ENCODE measurements at places on chromosomes 13 and 19.

GRCh38 chr13:79805317-79805716 lies 324.4 kb downstream of the NDFIP2 start:
- DNase-seq: no peak

- no peak for DNase-seq
These were observed 87.4 kb upstream of the UBL3 start for GRCh38 chr13:29937841-29938240.

- no peak for DNase-seq
These were observed 36.1 kb downstream of the ACTN4 start for GRCh38 chr19:38683393-38684077.

- DNase-seq: peak; percentile 23
These were observed 141.2 kb upstream of the KLHL1 start for GRCh38 chr13:70249332-70250064.

GRCh38 chr13:79386125-79386826 lies 19.8 kb downstream of the RBM26 start:
- DNase-seq: no peak

DNA sequence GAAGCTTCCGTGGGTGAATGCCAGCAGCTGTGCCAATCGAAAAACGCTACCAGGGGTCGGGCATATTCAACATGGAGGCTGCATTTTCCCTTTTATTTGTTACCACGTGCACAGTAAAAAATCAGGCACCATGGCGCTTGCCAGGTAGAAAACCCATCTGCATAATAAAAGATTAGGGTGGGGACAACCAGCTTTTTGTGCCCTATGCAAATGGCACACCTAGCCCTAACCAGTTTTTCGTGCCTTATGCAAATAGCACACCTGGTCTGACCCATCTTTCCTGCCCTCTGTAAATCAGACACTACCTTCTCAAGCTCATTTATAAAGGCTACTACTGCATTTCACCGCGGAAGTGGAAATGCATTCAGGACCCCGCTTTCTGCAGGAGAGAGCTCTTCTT lies 62.1 kb upstream of the FREM2 start:
- DNase-seq: peak; percentile 86

- DNase-seq: no peak
These were observed 351.2 kb upstream of the ARGLU1 start for GRCh38 chr13:106919133-106919532.

GRCh38 chr19:8334458-8335342 lies 8.4 kb downstream of the KANK3 start:
- peak; percentile 17 for DNase-seq

- DNase-seq: no peak
These were observed 14.0 kb downstream of the MOB3A start for GRCh38 chr19:2081873-2082810.

DNA sequence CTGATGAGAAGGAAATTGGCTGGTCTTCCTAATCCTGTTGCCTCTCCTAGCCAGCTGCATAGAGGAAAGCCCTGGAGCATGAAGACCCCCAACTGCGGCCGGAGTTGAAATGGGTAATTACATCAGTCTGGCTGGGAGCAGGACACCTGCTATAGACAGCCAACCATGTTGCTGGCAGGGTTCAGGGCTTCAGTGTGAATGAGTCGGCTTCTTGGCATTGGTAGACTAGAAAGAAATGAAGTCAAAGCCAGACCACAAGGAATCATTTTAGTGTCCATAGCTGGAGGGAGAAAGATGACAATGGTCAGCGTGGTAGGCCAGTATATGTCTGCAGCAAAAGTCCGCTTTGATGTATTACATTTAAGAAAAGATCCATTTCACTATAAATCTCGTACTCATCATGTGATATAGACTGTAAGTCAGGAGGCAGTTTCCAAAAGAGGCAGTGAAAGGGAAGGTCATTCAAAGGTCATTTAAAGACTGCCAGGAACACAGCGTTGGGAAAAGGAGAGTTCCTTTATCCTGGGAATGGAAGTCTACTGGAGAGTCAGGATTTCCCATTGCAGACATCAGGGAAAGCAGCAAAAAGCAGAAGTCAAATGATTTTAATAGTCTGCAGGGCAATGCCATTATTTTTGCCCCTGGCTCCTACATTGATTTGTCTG lies 262.7 kb downstream of the DNAJC15 start:
- DNase-seq: no peak

DNA sequence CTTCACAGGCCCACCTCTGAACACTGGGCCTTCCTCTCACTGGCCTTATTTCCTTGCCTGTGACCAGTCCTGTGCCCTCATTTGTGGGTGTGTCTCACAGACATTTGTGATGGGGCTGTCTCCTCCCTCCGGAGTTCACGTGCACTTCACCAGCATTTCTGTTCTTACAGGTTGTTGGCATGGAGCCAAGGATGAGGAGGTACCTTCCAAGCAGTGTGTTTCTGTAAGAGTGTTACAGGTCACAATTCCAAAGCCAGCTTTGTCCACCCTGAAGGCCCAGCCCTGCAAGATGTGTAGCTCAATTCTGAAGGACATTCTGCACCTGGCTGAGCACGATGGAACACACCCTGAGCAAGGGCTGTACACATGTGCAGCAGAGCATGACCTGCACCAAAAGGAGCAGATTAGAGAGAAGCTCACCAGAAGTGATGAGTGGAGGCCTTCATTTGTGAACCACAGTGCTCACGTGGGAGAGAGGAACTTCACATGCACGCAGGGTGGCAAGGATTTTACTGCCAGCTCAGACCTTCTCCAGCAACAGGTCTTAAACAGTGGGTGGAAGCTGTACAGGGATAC lies 8.1 kb downstream of the ZNF749 start:
- no peak for DNase-seq

GRCh38 chr13:78593652-78594455 lies 9.5 kb downstream of the POU4F1 start:
- DNase-seq: peak; percentile 61

GRCh38 chr13:94308832-94309231 lies 170.7 kb downstream of the DCT start:
- DNase-seq: no peak

- DNase-seq: peak; percentile 92
These were observed 20.0 kb upstream of the ZDHHC20 start for GRCh38 chr13:21478881-21479808.

DNA sequence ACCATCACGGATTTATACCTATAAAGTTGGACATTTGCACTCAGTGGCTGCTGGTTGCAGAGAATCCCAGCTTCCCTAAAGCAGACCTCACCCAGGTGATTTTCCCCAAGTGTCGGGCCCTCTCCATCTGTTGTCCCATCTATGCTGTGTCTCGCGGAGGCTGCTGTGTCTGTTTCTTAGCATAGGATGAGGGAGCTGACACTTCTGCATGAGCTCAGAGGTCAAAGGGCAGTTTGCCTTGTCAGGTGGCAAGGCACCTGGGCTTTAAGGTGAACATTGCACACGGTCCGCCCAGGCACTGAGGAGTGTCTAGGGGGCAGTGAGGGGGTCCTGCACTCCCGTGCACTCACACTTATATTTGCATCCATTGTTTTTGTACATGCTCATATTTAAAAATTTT lies 151.6 kb downstream of the ZIC5 start:
- DNase-seq: no peak

DNA sequence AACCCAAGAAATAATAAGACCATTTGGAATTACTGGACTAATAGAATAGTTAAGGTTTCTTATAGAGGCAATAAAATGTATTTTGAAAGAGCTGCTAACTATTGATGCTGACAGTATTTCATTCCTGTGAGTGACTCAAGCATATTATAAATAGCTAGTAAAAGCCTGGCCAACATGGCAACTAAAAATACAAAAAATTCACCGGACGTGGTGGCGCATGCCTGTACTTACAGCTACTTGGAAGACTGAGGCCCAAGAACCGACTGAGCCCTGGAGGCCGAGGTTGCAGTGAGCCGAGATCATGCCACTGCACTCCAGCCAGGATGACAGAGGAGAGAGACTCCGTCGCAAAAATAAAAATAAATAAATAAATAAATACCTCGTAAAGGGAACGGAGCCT lies 5.4 kb upstream of the ICAM3 start:
- DNase-seq: no peak

DNA sequence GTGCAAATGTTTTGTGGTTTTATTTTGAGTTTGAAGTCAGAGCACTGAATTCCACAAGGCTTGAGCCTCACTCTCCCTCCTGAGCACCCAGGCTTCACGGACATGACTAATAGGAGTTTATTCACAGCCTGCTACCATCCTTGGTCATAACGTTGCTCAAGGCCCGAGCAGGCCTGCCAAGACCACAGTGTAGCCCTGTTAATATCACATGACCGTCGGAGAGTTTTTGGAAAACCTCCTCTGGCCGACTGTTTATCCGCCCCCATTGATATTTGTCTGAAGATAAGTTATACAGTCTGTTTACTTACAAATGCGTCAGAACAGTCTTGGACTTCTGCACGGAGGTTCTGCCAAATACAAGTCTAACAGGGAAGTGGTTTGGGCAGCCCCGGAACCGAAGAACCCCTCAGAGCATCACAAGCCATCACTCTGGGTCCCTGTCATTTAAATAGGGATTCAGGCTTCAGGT lies 89.9 kb downstream of the COL4A2 start:
- no peak for DNase-seq

DNA sequence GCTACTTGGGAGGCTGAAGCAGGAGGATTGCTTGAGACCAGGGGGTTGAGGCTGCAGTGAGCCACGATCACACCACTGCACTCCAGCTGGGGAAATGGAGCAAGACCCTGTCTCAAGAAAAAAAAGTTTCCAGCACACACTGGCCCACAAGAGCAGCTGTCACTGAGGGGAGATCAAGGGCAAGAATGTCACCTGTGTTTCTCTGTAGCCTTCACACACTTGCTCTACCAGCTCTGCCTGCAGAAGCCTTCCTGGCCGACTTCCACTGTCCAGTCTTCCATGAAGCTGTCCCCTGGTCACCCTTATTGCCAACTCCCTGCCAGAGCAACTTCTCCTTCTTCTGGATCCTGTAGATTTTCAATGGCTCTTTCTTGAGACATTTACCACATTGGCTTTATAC lies 158.0 kb downstream of the KCTD15 start:
- no peak for DNase-seq

DNA sequence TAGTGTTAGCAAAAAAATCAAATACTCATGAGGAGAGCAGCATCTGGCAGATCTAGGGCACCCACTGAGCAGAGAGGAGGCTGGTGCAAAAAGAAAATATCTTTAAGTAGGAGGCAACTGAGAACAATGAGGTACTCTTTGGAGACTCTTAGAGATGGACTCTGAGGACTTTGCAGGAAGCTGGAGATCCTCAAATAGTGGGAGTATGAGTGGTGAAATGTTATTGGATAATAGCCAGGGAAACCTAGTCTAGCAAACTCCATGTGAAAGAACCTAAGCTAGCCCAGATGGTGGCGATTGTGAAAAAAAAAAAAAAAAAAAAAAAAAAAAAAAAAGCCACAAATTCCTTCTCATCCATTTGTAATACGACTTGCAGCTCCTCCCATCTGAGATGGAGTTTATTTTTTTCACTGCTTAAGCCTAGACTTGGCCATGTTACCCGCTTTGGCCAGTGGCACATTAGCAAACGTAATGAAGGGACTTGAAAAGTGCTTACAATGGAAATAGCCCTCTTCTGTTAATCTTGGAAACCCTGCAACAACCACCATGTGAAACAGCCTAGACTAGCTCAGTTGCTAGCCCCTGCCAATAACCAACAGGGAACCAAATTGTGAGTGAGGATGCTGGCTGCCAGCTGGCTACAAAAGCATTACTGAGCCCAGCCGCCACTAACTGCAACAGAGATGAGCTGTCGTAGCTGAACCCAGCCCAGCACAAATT lies 476.2 kb downstream of the KLF12 start:
- DNase-seq: no peak

- no peak for DNase-seq
These were observed 46.1 kb upstream of the TUBGCP3 start for GRCh38 chr13:112634102-112634501.

- no peak for DNase-seq
These were observed 182.8 kb downstream of the MAB21L1 start for GRCh38 chr13:35293579-35294226.

DNA sequence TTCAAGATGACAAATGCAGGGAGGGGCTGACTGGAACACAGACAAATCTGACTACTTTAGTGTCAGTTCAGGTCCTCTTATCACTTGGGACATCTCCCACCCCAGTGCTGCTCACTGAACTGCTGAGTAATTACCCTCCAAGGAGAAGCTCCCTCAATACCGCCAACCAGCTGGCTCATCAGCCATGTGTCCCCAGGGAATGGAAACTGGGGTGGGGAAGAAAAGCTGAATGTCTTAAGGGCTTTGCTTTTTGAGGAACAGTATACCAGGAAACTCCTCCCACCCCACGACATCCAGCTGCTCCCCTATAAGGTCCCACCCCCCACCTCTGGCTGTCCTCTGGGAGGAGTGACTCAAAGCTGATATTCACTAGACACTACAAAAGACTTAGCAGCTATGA lies 2.0 kb downstream of the ZNF823 start:
- no peak for DNase-seq

DNA sequence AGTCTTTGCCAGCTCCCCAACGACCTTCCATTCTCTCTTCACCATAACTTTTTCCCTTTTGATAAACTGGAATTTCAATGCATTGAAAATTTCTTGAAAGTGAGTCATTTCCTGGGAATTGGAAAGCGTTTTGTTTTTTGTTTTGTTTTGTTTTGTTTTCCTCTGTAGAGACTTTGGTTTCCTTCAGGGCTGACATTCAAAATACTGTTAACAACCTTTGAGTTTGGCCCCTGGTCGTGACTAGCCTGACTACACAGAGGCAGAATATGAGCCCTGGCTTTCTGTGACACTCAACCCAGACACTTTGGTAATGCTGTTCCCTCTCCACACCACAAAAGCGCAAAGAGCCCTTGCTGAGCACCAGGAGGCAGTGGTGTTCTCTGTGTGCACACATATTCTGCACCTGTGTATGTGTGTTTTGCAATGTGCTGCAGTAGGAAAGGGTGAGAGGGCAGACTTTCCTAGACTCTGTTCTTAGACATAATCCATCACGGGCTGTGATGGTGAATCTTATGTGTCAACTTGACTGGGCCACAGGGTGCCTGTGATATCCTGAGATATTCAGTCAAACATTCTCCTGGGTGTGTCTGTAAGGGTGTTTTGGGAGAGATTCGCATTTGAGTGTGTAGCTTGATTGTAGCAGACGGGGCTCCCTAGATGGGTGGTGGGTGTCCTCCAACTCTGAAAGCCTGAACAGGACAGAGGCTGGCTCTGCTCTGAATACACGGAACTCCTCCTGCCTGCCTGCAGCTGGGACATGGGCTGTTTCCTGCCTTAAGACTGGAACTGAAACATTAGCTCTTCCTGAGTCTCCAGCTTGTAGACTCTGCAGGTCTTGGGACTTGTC lies 29.5 kb upstream of the ANKRD10 start:
- peak; percentile 27 for DNase-seq

- no peak for DNase-seq
These were observed 33.2 kb downstream of the DPF1 start for GRCh38 chr19:38190793-38191192.

GRCh38 chr19:35790981-35791813 lies 15.8 kb downstream of the ARHGAP33 start:
- no peak for DNase-seq

DNA sequence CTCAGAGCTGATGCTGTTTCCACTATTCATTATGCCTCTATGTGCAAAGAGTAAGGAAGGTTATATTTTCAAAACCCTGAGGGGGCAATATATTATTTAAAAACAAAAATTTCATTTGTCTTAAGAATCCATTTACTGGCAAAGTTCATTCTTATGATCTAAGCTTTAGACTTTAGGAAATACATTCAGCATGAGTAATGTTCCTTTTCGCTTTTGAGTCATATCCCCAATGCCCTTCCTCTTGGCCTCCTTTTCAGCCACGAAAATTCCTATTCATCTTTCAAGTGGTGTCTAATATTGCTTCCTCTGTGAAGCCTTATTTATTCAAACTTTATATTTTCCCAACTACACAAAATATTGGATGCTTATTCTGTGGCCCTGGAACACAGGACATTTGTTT lies 1317.0 kb downstream of the PCDH9 start:
- DNase-seq: no peak

All from NCI-H748 treated with DMSO at 0.1 percent for 48 hours (cell line).